ENCODE measurements at places on chromosomes 12 and 14.

DNA sequence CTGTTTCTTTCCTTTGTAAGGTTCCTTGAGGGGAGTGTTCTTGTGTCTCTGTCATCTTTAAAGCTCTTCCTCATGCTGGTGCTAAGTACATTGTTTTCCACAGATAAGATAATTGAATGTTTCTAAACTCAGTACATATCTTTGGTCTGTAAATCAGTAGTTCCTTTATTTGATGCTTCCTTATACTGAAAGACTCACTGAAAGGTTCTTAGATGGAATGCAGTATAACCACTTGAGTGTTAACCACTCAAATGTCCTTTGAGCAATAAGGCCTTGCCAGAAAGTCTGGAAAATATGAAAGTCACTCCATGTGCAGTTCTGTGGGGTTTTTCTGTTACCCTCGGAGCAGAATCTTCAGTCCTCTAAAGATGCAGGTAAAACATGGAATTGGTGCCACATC lies 23.0 kb upstream of the RNU6-8 start:
- DNase-seq = no peak

- no peak for DNase-seq
Measured at GRCh38 chr12:53378724-53379388, 1.1 kb upstream of the SP1 start.

- DNase-seq = no peak
Measured at GRCh38 chr12:132133952-132134652, 10.0 kb downstream of the DDX51 start.

GRCh38 chr12:20274008-20274407 lies 94.3 kb upstream of the PDE3A start:
- DNase-seq = no peak

- no peak for DNase-seq
Measured at GRCh38 chr12:110550981-110551380, 32.1 kb downstream of the PPTC7 start.

GRCh38 chr12:29155079-29155478 lies 6.0 kb downstream of the FAR2 start:
- no peak for DNase-seq

GRCh38 chr12:52217223-52217622 lies 15.8 kb upstream of the KRT7 start:
- no peak for DNase-seq

DNA sequence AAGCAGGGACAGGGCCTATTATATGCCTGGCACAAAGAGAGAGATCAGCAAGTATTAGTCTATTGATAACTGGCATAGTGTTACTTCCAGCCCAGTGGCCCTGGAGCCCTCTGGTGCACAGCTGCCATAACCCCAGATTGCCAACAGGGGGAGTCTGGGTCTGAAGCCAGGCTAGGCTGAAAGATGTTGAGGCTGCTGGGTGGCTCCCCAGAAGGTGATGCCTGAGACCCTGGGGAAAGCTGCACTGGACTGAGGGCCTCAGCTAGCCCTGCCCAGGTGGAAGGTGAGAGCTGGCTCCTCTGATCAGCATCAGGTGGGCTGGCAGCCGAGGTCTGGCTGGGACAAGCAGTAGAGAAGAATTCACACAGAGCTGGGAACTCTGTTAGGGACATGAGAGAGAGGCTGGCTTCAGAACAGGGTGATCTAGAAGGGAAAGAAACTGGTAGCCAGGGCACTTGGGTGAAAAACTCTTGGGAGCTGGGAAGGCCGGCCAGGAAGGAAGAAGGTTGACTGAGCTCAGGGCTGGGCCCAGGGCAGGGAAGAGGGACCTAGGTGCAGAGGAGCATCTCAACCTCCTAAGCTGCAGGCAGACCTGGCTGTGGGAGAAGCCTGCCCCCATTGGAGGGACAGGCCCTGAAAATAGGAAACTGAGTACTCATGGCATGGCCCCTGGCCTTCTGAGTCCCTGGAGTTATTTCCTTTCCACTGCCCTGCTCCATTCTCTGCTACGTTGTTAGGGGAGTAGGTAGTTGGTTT lies 3.9 kb downstream of the GZMH start:
- no peak for DNase-seq

DNA sequence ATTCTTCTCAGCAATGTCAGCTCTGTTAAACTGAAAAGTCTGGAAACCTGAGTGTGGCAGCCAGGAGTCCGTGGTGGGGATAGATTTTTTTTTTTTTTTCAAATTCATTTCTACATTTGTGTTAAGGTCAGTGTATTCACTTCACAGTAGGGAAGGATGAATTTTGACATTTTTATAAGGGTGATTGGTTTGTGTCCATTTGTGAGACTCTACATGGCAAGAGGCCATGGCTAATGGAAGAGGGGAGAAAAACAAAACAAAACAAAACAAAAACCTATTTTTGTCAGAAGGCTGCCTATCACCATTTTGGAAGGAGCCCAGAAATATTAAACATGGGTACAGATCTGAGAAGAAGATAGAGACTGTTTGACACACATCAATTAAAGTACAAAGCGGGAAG lies 176.1 kb downstream of the RMST start:
- no peak for DNase-seq

DNA sequence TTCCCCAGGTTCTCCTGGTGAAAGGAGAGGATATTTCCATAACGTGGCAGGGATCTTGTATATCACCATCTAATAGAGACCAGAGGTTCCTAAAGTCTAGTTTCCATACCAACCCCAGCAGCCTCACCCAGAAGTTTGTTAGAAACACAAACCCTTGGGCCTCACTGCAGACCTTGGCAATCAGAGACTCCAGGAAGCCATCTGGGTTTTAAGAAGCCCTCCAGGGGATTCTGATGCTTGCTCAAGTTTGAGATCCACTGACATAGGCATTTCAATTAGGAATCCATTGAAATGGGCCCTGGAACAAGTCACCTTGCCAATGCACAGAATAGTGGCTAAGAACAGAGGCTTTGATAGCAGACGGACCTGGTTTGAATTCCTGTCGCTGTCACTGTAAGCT lies 2.2 kb upstream of the CMKLR1 start:
- no peak for DNase-seq

DNA sequence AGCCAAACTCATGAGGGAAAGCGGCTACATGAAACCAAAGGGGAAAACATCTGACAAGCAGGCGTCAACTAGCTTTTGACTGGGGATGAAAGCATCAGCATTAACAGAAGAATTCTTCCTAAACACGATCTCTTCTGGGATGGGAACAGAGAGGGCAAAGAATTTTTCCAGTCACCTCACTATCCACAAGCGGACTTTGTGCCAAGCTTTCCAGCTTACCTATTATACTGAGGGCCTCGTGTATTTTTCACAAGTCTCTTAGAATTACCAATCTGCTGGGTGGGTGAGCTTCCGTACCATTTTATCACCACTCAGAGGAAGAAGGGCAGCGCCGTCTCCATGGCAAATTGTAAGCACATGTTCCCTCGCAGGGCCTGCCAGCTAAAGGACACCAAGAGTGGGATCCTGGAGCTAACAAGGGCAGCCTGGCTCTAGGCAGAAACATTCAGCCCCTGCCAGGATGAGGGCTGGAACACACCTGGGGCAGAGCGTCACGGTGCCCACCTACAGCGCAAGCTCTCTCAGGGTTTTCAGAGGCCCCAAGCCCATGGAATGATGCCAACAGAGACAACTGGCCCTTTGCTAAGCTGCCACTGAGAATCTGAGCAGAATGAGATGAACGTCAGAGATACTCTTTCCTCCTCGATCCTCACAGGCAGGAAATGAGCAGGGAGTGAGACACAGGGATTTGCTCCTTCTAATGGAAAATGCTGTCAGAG lies 74.6 kb downstream of the CHGA start:
- no peak for DNase-seq

GRCh38 chr12:116018282-116018681 lies 259.2 kb downstream of the MED13L start:
- DNase-seq = no peak

DNA sequence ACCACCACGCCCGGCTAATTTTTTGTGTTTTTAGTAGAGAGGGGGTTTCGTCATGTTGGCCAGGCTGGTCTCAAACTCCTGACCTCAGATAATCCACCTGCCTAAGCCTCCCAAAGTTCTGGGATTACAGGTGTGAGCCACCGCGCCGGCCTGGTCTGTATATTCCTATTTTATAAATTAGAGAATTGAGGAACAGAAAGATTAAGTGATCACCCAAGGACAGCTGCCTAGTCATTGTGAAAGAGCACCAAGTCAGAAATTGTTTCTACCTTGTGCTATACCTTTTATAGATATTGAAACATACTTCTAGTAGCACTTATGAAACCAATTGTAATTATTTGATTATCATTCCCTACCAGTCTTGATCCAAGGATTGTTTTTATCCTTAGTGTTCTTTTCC lies 1.9 kb downstream of the KNTC1 start:
- DNase-seq = no peak

- DNase-seq = no peak
Measured at GRCh38 chr14:70320294-70320693, 39.2 kb downstream of the COX16 start.

GRCh38 chr14:88518592-88519512 lies 36.0 kb downstream of the PTPN21 start:
- no peak for DNase-seq

- DNase-seq = no peak
Measured at GRCh38 chr14:48963231-48963790, 622.9 kb downstream of the RPS29 start.

DNA sequence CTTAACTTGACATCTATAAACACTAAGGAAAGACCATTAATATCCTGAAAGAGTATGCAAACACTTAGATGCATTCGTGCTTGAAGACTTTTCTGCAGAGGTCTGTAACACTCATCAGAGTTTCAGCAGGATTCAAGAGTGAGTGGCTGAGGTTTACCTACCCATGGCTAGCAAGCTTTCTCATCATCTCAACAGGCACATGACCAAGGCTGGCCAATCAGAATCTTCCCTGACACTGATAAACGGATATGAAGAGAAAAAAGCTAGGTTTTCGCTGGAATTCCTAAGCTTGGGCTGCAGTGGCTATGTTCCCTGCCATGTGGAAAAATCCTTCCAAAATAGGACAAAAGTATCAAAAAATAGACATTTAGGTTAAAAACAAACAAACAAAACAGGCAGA lies 162.1 kb upstream of the USP15 start:
- DNase-seq = no peak

GRCh38 chr12:91271185-91271584 lies 88.6 kb upstream of the DCN start:
- no peak for DNase-seq

GRCh38 chr14:50533806-50534205 lies 1.4 kb upstream of the MAP4K5 start:
- no peak for DNase-seq
